ENCODE measurements at places on chromosomes 6 and 20. TPM values are rescaled to one million over a fixed set of nuclear protein-coding genes. Genes with fewer than 3 reads are reported as not detected.

Gene PRSS16
- 17.7 TPM for total RNA-seq

Gene GABRR1
- 0.26 TPM for total RNA-seq

Gene TRIM31
- total RNA-seq = not detected

Gene OTOR
- not detected for total RNA-seq

GRCh38 chr6:17381424-17382147 is 11.8 kb upstream of the CAP2 start:
- no peak for DNase-seq

DNA sequence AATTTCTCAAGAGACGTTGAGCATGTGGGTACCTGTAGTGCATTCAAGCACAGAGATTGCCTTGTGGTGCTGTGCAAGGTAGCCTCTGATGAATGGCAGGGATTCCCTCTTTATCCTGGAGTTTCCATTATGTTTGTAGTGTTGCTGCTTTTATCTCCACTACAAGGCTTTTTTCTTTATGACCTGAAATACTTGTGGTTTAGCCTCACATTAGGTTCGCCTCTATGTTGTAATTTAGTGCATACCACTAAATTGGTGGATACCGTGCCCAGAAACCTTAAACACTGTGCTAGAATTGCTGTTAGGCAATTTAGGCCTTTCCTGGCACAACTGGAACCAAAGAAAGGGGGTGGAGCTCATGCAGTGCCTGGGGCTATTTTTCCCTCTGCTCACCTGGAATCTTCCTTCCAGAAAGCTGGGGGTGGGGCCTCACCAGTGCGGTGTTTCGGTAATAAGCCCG is 76.8 kb downstream of the NCOA7 start:
- DNase-seq = peak; percentile 86

GRCh38 chr6:97110149-97110548 is 172.9 kb downstream of the MMS22L start:
- DNase-seq = no peak

DNA sequence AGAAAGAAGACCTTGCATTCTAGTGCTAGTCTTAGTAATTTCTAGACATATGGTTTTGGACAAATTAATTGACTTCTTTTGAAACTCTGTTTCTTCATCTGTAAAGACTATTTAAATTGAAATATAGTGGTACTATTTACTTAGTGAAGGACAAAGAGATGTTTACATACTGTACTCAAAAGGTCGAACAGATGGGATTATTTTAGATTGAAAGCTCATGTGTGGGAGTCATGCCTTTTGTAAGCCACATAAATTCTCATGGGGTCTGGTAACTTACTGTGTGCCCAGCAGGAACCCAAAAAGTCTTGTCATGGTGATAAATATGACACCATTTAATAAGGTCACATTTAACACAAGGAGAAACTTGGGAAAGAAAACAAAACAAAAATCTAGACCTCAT is 368.2 kb upstream of the CITED2 start:
- no peak for DNase-seq

- DNase-seq = no peak
Observed at GRCh38 chr6:124870611-124871459, 91.4 kb upstream of the RNF217 start.

GRCh38 chr6:11380969-11381744 is 148.7 kb upstream of the NEDD9 start:
- no peak for DNase-seq

DNA sequence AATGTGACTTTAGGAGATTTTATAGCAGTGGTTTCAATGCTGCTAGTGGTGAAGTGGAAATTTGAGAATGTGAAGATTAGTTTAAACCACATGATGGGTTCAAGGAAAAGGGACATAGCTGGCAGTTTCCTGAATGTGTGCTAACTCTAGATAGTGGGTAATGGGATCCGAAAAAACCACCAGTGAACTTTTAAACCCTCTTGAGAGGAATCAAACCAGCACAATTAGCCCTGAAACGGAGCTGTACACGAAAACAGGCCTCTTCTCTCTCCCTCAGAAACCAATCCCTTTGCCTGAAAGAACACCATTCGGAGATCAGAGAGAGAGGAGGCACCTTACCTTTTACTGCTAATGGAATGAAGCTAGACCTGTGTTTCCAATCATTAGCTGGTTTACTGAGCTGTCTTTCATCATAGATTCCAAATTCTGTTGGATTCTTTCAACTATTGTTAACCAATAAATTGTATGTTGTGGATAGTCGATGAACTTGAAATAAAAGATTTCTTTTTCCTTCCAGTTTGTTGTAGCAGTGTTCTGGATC is 103.9 kb downstream of the AIG1 start:
- DNase-seq = no peak

- DNase-seq = peak; percentile 35
Observed at GRCh38 chr20:45545754-45546453, 1.3 kb downstream of the EPPIN start.

GRCh38 chr6:75142721-75143120 is 63.1 kb downstream of the COL12A1 start:
- DNase-seq = no peak

DNA sequence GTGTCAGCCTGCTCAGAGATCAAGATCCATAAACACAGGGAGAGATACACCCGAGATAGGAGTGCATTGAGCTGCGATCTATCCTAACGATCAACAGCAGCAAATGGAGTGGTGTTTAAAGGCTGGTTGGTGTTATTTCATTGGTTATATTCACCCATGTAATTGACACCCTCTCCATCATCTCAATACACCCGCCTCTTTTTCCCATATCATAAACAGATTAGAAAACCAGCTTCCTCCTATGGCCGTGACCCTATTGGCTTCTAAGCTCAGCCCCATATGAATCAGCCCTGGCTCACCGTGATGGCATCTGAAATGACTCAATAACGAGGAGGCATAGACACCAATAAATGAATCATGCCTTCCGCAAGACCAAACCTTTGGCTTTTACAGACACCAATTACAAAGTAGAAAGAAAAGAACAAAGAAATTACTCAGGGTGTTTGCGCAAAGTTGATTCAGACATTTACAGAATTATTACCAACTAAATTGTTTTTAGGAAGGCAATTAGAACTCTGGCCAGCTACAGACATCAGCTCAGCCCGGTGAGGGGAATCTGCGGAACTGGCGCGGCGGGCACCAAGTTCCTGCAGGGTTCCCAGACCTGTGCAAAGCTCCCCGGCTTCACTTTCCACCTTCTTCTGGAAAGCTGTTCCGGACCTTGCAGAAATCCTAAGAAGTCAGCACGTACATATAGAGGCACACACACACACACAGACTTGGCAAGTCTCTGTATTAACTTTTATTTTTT is 11.5 kb downstream of the PMEPA1 start:
- DNase-seq = no peak

GRCh38 chr6:129472239-129472638 is 237.7 kb downstream of the ARHGAP18 start:
- DNase-seq = no peak

- no peak for DNase-seq
Observed at GRCh38 chr20:5090191-5090590, 29.6 kb downstream of the PCNA start.

DNA sequence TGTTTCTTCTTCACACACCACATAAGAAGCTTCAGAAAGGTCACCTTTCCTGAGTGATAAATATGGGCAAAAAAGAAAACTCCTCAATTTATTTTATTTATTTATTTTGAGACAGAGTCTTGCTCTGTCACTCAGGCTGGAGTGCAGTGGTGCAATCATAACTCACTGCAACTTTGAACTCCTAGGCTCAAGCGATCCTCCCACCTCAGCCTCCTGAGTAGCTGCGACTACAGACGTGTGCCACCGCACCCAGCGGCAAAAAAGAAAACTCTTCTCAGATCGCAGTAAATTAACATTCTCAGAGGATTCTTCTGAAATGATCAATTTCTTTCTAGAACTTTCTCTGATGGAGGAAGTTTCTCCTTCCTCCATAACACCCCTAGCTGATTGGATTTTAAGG is 111.2 kb downstream of the TRERF1 start:
- DNase-seq = no peak

Data from H9 (cell line).